ENCODE measurements at places on chromosomes 7 and 10. TPM values are rescaled to one million over a fixed set of nuclear protein-coding genes. Genes with fewer than 3 reads are reported as not detected.

GRCh38 chr7:110911632-110912031 is 179.3 kb upstream of the LRRN3 start:
- no peak for DNase-seq

Gene HSPA12A
- 8.9 TPM for total RNA-seq

DNA sequence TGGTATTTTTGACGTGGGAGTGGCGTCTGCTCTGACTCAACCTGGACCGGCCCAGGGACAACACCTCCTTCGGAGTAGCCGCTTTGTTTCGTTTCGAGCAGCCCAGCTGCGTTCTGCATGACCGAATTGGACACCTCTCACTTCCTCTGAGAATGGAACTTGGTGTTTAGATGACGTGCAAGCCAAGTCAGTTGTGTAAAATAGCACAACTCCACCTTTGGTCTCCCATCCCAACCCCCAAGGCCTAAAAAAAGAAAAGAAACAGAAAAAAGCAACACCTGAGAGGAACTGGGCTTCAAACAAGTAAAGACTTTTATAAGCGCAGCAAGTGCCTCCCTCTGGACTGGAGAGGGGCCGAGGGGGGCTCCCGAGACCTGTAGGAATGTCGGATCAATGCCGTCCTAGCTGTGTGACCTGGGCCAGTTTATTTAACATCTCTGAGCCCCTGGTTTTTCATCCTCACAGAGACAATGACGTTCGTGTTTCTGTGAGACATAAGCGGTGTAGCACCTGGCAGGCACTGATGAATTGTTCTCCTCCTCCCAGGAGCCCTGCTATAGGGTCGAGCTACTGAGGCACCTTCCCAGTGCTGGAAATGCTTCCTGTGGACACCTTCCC is 52.0 kb upstream of the SMNDC1 start:
- DNase-seq, result peak; percentile 95

- DNase-seq, result no peak
These were observed 78.3 kb downstream of the EGFR start for GRCh38 chr7:55097100-55097499.

- no peak for DNase-seq
These were observed at the start of gene SLC29A4 for GRCh38 chr7:5282543-5283316. Gene SLC29A4 (plus strand): TSS chr7:5282943. CDS start chr7:5287817, 4,874 bp downstream.

DNA sequence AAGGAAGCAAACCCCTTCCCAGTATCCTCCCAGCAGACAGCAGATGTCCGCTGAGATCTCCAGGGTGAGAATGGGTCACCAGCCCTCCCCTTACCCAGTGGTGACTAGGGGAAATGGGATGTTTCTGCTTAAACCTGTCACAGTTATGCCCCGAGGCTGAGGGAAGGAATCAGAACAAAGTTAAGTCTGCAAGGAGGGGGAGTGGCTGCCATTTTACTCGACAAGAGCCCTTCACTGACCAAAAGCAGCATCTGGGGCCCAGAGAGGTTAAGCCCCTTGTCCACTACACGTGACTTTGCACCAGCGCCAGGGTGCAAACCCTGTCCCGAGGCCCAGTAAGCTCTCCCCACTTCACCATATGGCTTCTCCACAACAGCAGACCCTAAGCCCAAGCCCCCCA is 4.6 kb upstream of the NANOS1 start:
- no peak for DNase-seq

GRCh38 chr10:95297402-95297801 is 6.6 kb upstream of the PDLIM1 start:
- no peak for DNase-seq

DNA sequence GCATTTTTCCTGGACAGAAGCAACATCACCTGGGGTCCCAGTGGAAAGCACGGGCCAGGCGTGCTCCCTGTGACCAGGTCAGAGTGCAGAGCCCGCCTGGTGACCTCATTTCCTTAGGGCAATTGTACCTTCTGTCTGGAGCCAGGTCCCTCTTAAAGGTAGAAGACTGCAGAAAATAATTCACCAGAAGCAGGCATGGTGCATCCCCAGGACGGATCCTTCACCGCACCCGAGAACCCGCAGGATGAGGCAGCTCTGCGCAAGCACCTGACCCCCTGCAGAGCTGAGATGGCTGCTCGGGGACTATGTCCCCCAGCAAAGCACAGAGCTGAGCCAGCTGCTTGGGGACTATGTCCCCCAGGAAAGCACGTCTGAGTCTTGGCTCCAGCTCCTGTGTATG is 557.6 kb downstream of the PTPRN2 start:
- no peak for DNase-seq

- no peak for DNase-seq
These were observed 131.8 kb downstream of the BMPER start for GRCh38 chr7:34036972-34037792.

DNA sequence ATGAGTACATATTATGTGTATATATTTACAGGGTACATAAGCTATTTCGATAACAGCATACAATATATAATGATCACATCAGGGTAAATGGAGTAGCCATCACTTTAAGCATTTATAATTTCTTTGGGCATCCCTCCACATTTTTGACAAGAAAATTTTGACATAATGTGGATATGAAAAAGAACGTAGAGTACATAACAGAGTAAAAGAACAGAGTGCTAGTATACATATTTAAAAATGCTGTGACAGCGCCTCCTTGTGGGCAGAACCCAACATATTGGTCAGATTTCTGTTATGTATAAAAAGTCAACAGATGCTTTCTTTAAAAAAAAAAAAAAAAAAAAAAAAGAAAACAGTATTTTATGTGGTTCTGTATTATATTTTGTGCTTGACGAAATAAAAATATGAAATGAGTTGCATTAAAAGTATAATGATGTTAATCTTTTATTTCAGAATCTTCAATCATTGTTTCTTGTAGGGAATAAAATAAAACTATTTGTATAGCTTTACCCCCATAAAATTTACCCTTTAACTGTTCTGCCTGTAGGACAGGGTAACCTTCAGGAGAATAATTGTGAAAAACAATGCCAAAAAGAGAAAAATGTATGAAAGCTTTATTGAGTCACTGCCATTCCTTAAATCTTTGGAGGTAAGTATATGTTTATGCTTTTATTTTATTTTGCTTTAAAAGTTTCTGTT is 18.3 kb upstream of the HBP1 start:
- no peak for DNase-seq

Gene CDHR3
- 0.17 TPM for total RNA-seq

DNA sequence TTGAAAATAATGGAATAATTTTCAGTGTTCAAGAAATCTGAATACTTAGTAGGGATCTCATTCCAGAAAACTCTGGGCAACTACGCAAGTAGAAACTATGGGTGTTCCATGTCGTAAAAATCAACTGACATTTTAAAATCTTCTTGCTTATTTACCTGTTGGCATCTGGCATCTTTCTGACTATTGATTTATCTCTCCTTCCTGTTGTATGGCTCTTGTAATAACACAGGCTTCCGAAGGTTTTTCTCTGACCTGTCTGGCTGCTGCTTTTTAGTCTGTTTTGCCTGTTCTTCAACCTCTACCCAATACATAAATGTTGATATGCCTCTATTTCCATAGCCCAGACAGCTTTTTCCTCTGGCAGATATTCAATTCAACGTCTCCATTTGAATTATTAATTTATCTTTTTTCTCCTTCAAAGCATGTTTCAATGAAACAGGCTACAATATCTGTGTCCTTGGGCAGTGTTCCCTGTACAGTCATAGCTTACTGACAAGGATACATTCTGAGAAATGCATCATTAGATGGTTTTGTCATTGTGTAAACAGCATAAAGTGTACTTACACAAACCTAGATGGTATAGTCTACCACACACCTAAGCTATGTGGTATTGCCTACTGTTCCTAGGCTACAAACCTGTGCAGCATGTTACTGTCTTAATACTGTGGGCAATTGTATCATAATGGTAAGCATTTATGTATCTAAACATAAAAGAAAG is 105.9 kb upstream of the ETV1 start:
- DNase-seq, result no peak

Gene ITIH5
- total RNA-seq, result not detected

- DNase-seq, result no peak
These were observed 46.3 kb downstream of the CNNM1 start for GRCh38 chr10:99375426-99375825.

GRCh38 chr10:51879238-51879637 is 179.8 kb upstream of the CSTF2T start:
- peak; percentile 53 for DNase-seq

Gene H2BK1
- not detected for total RNA-seq

DNA sequence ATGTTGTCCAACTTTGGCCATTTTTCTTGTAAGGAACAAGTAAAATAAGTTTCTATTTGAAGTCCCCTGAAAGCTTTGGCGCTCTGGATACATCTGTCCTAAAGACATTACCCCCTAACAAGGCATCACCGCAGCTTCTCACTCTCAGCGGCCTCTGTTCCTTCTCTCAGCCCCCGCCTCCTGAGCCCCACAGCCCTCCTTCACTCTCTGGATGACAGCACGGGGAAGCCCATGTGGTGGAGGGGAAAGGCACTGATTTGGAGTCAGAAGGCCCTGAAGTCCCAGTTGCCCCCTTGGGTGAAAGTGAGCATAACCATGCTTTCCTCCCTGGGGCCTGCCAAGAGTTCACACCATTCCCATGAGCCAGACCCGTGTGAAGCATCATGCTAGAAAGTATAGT is 4.6 kb downstream of the H2BK1 start:
- no peak for DNase-seq

GRCh38 chr10:112471878-112472487 is 25.0 kb downstream of the VTI1A start:
- peak; percentile 25 for DNase-seq

Gene SFTPA2
- total RNA-seq, result not detected

Gene C10orf90
- total RNA-seq, result not detected
